ENCODE measurements at places on chromosomes 13 and 19.

GRCh38 chr19:5693195-5694166, 3.4 kb downstream of the RPL36 start:
- DNase-seq = peak; percentile 47

GRCh38 chr13:42367831-42368230, 95.9 kb downstream of the AKAP11 start:
- DNase-seq = no peak

DNA sequence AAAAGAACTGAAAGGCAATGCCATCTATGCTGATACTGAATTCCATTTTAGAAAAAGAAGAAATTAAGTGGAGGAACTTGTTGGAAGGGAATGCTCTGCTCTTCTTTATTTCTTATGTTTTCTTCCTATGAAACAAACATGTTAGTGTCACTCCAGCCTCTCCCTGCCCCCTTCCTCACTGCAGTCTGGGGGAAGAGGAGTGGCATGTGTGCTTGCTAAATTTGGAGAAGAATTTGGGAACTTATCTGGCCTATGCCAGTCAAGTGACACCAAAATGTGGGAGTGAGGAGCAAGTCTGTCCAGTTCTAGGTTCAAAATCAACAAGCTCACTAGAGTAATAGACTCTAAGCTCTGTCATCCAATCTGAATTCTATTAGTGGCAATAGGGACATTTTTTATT, 214.6 kb downstream of the RBM26 start:
- DNase-seq = no peak

DNA sequence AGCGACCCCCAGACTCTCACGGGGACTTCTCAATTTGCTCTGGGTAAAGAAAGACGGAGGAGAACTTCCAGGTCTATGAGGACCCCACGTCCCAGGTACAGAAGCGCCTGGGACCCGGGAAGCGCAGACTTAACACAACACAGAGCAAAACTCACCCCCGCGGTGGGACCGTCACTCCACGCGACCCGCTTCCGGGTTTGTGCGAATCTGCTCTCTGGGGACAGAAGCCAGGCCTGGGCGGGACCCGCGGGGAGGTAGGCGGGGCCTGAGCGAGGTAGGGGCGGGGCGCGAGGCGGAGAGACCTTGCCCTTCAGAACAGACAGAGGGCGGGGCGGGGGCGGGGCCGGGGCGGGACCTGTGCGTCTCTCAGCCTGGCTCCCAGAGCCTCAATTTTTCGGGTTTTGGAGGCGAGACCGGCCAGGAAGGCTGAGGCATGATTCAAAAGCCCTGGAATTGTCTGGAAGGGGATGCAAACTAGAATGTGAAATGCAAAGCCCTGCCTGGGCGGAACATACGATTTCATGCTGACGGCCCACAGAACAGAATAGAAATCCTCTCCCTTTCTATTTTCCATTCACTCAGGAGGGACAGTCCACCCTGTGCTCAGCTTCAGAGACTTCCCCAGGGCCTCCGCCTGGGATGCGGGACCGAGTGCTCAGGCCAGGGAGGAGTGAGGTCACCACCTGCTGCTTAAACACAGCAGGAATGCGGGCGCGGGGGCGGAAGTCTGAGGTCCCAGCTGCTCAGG, 19.3 kb upstream of the ZNF888 start:
- peak; percentile 96 for DNase-seq

- DNase-seq = no peak
Measured at GRCh38 chr13:75872980-75873379, 236.8 kb downstream of the LMO7 start.

GRCh38 chr13:44748439-44748838, 172.3 kb upstream of the TSC22D1 start:
- DNase-seq = no peak

GRCh38 chr19:35959040-35959967, 23.1 kb downstream of the LRFN3 start:
- peak; percentile 82 for DNase-seq

DNA sequence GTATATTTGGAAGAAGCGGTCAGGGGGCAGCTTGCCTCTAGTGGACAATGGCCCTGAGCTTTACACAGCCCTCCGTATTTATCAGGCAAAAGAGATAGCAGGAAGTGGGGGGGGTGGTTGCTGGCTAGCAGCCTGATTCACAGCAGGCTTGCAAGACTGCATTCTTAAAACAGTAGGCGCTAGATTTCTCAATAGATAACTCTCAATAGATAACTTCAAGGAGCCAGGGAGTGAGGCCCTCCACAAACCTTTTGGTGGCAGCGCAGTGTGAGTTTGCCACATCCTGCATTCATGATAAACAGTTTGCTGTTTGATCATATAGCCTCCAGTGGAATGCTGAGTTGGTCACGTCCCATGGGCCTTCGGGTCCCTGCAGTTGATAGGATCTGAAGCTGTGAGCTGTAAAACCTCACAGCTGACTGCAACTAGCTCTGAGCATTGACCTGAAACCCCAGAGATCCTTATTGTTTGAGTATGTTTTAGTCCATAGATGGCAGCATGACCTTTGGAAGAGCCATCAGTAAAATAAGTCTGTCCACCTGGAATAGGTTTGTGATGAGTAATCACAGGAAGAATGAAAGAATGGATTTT, 12.2 kb downstream of the FPR3 start:
- no peak for DNase-seq

DNA sequence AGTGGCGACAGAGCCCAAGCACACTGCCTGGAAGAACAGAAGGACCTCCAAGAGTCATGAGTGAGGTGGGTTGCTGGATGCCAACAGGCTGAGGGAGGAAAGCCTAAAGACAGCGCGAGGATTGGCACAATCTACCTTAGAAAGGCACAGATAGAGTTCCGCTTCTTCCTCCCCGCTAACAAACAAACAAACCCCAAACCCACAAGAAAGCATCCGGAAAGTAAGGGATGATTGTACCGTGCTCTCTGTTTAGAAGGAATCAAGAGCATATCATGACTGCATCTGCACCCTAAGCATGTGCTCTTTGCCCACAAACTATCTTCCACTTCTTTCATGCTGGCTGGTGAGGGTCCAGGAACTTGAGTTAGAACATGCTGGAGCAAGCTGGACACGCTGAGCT, 233.0 kb upstream of the KLF12 start:
- DNase-seq = no peak

DNA sequence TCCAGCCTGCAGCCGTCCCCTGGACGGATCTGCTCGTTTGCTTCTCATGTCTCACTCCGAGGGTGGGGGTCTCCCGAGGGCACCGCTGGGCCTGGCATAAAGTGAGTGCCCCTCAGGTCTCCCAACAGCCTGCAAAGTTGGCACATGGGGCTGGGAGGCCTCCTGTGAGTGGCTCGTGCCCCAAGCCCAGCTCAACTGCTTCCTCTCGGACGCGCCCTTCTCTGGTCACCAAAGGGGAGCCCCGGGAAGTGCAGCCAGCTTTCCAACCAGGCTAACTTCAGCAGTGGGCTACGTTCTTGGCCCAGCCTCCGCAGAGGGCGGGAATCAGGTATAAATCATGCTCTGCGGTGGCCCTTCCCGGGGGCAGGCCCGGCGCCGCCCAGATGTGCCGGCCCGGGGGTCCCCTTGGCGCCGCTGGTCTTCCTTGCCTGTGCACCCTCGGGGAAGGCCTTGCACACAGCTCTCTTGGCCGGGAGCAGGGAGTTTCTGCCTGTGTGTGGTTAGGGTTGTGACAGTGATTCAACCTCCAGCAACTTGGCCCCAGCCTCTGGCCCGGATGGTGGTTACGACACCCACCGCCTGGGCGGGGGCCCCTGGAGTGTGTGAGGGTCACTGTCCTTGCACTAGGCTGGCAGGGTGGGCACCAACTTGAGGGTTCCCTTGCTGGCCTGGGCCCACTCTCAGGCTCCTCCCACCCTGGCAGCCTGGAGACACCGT, 20.7 kb downstream of the CEBPG start:
- DNase-seq = no peak

DNA sequence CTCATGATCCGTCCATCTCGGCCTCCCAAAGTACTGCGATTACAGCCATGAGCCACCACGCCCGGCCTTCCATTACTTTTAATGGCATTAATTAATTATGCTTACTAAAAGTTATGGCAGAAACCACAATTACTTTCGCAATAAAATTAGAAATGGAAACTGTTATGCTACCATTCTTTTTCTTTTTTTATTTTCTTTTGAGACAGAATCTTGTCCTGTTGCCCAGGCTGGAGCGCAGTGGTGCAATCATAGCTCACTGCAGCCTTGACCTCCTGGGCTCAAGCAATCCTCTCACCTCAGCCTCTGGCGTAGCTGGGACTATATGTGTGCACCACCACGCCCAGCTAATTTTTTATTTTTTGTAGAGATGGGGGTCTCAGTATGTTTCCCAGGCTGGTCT, 4.6 kb upstream of the BST2 start:
- no peak for DNase-seq

DNA sequence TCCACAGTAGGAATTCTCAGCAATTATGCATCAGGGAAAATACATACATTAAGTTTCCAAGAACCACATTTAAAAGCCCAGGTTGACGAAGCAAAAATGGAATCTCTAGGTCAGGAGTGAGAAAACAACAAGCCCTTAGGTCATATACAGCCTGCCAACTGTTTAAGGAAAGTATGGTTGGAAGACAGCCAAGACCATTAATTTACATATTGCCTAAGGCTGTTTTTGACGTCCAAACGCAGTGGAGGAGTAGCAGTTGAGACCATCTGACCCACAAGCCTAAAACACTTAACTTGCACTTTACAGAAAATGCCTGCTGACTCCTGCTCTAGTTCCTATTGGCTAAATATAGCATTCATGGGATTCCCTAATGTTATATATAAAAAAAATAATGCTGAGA, 299.0 kb downstream of the ITGBL1 start:
- no peak for DNase-seq

- no peak for DNase-seq
Measured at GRCh38 chr19:13022111-13022858, 27.0 kb downstream of the NFIX start.

- DNase-seq = no peak
Measured at GRCh38 chr19:6717441-6717971, 2.9 kb downstream of the C3 start.

- no peak for DNase-seq
Measured at GRCh38 chr13:109592770-109593169, 193.6 kb downstream of the IRS2 start.

DNA sequence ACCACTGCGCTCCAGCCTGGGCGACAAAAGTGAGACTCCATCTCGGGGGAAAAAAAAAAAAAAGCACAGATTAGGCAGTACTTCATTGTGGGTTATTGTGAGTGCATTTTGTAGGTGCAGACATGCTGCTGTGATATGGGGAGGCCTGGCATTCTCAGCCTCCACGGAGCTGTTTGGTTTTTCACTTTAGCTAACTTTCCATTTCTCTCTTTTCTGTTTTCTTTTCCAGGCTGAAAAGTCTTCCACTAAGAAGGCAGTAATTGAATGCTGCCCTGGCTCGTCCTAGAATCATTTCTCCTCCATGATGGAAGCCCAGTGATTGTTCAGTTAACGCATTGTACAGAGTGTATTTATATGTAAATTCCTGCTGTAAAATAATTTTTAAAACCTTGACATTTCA, 2.0 kb upstream of the WDR88 start:
- DNase-seq = no peak

DNA sequence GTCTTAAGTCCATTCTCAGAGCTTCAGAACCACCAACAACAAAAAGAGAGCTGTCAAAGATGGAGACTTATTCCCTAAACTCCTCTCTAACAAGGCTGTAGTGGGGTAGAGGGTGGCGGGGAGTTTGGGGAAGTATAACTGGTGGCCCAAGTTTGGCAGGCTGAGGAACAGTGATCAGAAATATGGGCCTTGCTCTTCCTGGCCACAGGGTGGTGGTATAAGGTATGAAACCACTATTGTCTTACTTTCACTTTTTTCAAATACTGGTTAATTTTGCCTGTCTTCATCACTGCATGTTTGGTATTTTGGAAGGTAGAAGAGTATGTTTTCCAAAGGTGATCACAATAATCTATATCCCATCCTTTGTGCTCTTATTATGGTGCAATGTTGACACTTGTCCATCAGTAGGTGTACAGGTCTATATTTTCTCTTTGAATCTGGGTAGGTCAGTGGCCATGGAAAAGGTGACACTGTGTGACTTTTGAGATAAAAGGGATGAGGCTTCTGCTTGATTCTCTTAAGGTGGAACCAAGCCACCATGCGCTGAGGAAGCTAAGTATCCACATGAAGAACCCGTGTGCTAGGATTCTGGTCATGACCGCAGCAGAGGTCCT, 23.2 kb upstream of the GPC5 start:
- no peak for DNase-seq

GRCh38 chr13:43339805-43340550, 316.6 kb downstream of the DNAJC15 start:
- DNase-seq = no peak

DNA sequence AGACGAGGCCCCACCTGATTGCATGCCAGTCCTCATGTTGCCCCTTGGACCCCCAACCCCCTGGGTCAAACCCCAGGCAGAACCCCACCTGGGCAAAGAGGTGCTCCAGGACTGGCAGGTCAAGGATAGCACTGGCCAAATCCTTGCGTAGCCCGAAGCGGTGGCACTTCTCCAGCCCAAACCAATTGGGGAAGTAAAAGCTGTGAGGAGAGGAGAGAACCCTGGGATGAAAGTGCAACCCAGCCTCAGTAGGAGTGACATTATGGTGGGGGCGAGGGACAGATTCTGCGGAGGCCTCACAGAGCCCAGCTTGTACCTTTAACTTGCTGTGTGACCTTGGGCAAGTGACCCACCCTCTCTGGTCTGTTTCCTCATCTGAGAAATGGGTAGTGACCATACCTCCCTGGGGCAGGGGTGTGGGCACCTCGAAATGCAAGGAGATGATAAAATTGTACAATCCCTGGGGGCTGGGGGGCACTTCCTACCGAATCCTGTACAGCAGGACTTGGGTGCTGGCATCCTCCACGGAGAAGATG, 4.4 kb downstream of the JAK3 start:
- no peak for DNase-seq

- DNase-seq = no peak
Measured at GRCh38 chr13:93915269-93915809, 564.1 kb downstream of the DCT start.

- DNase-seq = no peak
Measured at GRCh38 chr19:35629332-35629633, 447 bp downstream of the RBM42 start.

GRCh38 chr19:18417250-18418028, 1.8 kb upstream of the SSBP4 start:
- DNase-seq = no peak

- DNase-seq = no peak
Measured at GRCh38 chr13:75936791-75937190, 300.7 kb downstream of the LMO7 start.

Data from activated T-cell treated with anti-CD3 and anti-CD28 coated beads, Interleukin-2, amount 50 U/mL, for 48 hours (primary cell).